NCI-H82 (cell line): ENCODE measurements at places on chromosomes 5 and 9.

- no peak for DNase-seq
These were observed 162.7 kb downstream of the SYK start for GRCh38 chr9:90964101-90965020.

DNA sequence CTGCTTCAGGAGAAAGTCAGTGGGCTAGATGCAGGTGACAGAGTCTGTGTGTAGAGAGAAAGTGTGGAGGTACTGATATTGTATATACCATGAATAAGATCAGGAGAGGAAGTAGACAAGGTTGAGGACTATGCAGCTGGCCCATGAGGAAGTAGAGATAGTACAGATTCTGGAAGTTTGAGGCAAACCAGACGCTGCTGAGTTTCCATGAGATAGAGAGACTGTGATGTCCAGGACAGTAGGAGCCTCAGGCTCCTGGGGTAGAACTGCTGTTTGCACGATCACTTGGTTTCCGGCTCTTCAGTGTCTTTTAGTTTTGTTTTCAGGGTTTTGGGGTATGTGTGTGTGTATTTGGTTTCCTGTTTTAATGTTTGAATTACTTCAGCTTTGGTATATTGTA lies 13.6 kb downstream of the OTULINL start:
- no peak for DNase-seq

- DNase-seq: no peak
These were observed 13.7 kb upstream of the KIF4B start for GRCh38 chr5:154999865-155000264.

- no peak for DNase-seq
These were observed 74.9 kb upstream of the HMHB1 start for GRCh38 chr5:143737062-143737461.

DNA sequence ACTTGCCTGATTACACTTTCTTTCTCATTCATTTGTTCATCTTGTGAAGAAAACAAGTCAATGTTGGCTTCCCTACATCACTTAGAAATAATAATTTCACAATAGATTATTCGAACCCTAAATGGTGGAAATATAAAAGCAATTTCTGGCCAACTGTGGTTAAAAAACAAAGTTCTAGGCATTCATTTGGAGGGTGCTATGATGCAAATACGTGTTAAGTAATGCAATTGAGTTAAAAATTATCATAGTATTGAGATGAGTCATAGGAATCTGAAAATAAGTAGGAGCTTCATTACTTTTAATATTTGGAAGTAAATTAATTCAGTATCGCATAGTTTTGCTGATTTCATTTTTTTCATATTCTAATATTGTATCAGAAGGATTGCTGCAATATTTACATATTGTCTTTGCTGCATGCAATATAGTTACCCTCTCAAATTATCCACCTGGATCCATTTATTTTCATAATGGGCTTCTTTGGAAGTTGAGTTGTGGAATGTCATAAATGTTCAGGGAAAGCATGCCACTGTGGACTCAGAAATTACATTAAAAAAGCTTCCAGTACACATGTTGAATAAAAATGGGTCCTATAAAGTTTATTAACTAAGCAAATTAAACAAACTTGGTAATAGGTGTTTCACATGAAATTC lies 647.7 kb upstream of the WWC1 start:
- DNase-seq: no peak

GRCh38 chr9:91118704-91119025 lies 243.1 kb downstream of the AUH start:
- DNase-seq: no peak

- no peak for DNase-seq
These were observed 49.9 kb downstream of the CDO1 start for GRCh38 chr5:115766608-115767007.

DNA sequence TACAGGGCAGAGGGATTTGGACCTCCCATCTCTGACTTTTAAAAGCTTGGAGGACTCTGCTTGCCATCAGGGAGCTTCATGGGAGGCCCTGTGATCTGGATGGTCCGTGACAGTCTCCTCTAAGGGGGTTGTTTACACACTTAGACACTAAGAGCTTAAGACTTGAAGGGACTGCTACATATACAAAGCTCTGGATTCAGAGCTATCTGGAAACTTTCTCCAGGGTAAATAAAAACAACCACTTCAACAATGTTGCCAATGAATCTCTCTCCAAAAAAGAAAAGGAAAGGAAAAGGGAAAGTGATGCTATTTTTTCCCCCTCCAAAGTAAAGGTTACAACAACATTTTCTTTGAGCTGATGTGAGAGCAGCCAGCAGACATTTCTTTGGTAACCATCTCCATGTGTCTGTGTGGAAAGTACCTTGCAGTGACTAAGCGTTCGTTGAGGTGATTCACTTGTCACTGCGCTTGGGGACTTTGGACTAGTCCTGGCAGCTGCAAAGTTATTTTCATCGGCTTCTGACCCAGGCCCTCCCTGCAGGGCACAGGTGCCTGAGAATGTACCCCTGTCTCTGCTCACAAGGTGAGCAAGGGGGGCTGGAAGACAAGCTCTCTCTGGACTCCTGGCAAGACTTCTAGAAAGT lies 262.1 kb upstream of the KLF4 start:
- DNase-seq: no peak

GRCh38 chr9:82565188-82565969 lies 497.6 kb downstream of the RASEF start:
- DNase-seq: no peak

DNA sequence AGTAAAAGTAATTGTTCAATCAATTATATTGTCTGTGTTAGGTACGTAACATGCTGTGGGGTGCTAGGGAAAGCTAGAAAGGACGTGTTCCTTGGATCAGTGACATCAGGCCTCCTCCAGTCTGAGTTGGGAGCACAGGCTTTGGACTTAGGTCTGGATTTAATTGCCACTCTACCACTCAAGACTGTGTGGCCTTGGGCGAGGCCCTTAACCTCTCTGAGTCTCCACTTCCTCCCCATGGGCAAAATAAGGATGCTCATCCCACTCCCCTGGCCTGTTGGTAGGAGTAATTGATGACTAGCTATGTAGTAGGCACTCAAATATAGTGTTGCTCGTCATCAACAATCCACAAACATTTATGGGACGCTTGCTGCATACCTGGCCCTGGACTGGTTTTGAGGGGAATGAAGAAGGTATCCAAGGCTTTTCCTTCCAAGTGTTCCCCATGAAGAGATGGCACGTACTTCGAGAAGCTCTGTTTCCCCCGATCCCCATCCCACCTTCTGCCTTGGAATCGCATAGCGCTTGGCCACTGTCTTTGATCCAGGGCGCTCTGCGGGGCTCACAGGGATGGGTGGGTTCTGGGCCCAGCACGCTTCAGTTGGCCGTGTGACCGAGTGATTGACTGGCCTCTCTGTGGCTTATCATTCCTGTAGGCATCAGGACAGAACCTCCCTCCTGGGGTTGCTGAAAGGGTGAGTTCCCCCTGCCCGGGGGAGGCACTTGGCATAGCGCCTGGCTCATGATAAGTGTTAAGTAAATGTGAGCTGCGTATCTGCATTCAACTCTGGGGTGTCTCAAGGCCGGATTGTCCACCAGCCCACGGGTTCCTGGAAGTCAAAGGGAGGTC lies 8.1 kb downstream of the FGF18 start:
- DNase-seq: no peak

- DNase-seq: peak; percentile 56
These were observed 366.9 kb downstream of the DMRTA1 start for GRCh38 chr9:22813529-22813928.

- no peak for DNase-seq
These were observed 28.4 kb upstream of the BOD1 start for GRCh38 chr5:173644673-173645436.

GRCh38 chr5:14581891-14582796 lies 552 bp downstream of the OTULINL start:
- peak; percentile 78 for DNase-seq

DNA sequence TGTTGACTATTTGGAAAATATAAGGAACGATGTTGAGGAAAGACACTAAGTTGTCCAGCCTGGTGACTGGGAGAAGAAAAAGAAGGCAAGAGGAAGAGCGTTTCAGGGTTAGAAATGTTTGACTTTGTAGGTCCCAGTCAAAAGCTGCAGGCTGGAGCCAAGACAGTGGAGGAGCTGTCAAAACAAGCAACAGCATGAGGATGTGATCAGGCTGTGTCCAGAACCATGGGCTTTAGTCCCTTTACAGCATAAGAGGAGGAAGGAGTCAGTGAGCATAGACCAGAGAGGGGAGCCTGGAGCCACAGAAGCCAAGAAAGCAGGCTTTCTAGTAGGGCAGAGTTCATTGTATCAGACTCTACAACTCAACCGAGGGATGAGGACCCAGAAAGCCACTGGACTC lies 658.5 kb downstream of the BNC2 start:
- no peak for DNase-seq
